Spleen (tissue), 13 donors: ENCODE measurements at places on chromosomes 13 and 19. TPM values are rescaled to one million over a fixed set of nuclear protein-coding genes. Genes with fewer than 3 reads are reported as not detected.
A peak's percentile ranks its signal among the peaks of the same experiment; 100 is the strongest.

Gene ZNF793
- total RNA-seq: 4.4 TPM

Gene PPM1N
- 11.2 TPM for total RNA-seq

Gene CD22
- 385 TPM for total RNA-seq

Gene C5AR1
- total RNA-seq: 68.6 TPM

Gene IQCN
- 7.4 TPM for total RNA-seq

- no peak for DNase-seq
- H3K4me1 ChIP-seq: no peaks in the 10 kb centered on the region
- peak overlapping the region; percentile 39 for H3K27ac ChIP-seq
- H3K4me3 ChIP-seq: no peak overlapping the region
- H3K27me3 ChIP-seq: no peaks in the 10 kb centered on the region
These were observed 185.7 kb downstream of the TM9SF2 start for GRCh38 chr13:99686944-99687411.

DNA sequence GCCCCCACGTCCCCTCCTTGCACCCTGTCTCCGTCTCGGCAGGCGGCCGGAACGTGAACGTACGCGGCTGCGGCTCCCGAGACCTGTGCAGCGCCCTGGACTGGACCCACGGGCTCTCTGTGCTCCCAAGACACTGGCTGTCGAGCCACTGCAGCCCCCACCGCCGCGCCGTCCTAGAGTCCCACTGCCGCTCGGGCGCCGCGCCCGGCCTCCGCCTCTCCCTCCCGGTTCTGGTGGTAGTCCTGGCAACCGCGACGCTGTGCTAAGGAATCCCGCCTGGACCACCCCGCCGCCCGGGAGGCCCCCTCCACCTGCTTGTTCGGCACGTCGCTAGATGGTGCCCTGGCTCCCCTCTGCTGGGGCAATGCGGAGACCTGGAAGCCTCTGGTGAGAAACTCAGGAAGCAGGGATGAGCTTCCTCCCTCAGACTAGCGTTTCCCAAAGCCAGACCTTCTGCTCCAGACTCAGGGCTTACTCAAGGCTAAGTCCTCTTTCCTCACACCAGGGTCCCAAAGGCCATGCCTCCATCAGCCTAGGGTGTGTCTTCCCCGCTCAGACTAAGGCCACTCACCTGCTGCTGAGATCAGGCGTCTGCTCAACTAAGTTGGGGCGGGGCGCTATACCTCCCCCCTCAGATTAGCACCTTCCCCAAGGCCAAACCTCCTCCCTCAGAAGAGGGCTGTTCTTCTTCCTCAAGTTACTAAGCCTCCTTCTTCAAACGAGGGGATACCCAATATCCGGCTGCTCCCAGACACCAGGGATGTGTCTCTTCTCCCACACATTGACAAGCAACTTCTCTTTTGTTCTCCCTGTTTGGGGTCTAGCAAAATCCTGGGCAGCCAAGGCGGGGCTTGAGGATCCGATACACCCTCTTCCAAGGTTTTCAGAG is 16.1 kb upstream of the IRGC start:
- DNase-seq: peak; percentile 80
- peaks cover 14% of the 10 kb centered on the region for H3K4me1 ChIP-seq
- no peaks in the 10 kb centered on the region for H3K27me3 ChIP-seq
- peak overlapping the region; percentile 88 for H3K27ac ChIP-seq

DNA sequence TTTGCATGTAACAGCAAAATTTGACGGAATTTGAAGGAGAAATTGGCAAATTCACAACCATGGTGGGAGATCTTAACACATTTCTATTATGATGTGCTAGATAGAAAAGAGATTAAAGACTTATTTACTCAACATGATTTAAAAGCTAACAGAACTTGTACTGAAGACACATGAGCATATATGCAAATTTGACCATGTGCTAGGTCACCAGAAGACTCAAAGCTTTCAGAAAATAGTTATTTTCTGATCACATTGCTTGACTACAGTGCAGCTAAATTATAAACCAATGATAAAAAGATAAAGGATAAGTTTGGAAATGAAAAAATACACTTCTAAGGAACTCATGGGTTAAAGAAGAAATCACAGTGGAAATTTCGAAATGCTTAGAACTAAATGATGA is 9.1 kb downstream of the GPR183 start:
- H3K36me3 ChIP-seq: peaks cover 43% of the 10 kb centered on the region
- no peak overlapping the region for H3K4me3 ChIP-seq
- DNase-seq: no peak
- no peaks in the 10 kb centered on the region for H3K27me3 ChIP-seq
- H3K4me1 ChIP-seq: peaks cover 100% of the 10 kb centered on the region

DNA sequence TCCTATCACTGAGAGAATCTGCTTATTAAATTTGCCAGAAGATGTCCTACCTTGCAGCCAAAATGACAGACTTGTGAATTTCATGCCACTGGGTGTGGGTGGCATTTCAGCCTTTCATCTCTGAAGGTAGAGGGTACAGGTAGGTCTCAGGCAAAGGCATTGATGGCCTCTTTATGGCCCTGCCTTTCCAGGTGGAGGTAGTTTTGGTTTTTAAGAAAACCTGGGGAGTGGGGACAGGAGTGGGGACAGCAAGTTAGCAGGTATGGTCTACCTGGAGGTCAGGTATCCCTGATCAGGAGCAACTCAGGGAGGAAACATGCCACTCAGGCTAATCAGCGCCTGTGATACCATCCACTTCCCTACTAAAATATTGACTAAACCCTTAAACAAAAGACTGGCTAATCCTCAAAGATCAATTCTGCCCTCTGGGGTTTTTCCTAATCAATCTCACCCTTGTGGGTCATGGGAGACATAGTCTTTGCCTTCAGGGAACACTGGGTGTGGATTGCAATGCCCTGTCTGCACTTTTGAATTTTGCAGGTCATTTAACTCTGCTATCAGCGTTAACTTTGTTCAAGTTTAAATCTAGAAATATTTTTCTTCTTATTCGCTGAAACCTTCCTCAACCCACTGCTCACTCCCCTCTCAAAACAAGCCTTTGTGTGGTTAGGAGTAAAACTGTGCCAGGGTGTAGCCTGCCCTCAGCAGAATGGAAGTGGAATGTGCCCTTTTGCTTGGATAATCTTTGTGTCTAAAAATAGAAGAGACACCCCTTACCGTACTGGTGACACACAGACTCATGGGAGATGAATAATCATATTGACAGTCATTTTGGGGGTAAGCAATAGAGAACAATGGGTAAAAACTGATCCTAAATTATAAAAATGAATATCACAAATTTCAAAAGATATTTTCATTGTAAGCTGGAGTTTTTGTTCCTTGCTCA is 233.7 kb downstream of the COG6 start:
- H3K4me3 ChIP-seq: no peak overlapping the region
- no peak overlapping the region for H3K27ac ChIP-seq
- no peaks in the 10 kb centered on the region for H3K27me3 ChIP-seq
- no peak for DNase-seq

DNA sequence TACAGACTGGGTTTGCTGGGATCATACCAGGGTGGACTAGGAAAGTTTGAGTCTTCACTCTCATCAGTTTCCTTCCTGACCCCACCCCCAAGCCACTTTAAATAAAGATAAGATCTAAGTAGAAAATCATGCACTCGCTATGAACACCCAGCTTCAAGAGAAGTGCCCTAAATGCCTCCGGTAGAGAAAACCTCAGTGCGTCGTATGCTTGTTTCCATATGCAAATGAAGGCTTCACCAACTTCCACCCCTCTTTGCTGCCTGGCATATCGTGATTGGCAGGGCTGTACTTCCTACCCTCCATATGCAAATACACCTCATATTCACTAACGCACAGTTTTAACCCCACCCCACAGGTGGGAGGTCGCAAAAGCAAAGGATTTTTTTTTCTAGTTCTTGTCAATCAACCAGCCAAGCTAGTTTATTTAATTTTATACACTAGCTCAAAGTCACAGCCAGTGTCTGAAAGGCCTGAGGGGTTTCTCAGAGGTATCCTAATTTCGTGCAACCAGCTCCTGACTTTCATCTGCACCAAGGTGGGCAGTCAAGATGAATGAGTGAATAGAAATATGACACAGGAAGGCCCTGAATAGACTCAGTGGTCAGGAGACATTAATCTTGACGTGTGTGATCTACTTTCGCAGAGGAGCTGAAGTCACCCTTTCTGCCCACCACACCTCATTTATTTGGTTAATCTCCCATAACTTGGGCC is 121.1 kb upstream of the TSHZ3 start:
- no peak overlapping the region for H3K27ac ChIP-seq
- H3K4me3 ChIP-seq: no peak overlapping the region
- H3K4me1 ChIP-seq: no peaks in the 10 kb centered on the region
- H3K36me3 ChIP-seq: no peaks in the 10 kb centered on the region
- DNase-seq: no peak
- no peaks in the 10 kb centered on the region for H3K27me3 ChIP-seq

DNA sequence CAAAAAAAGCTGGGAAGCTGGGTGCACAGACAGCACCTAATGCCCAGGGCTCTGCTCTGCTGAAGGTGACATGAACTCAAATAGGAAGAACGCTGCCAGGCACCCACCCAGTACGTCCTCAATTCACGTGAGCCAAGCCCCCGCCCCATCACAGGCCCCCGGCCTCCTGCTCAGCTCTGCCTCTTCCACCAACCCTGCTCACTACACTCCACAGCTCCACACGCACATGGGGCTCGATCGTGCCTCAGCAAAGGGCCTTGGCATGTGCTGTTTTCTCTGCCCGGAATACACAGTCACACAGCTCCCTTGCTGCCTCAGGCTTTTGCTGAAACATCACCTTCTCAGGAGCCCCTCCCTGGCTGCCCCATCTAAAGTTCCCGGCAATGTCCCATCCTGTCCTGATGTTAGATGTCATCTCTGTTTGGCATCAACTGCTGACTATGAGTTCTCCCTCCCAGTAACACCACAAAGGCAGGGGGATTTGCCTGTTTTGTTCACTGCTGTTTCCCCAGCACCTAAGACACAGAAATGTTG is 2.3 kb downstream of the ATP13A1 start:
- H3K4me1 ChIP-seq: peaks cover 59% of the 10 kb centered on the region
- H3K27me3 ChIP-seq: no peaks in the 10 kb centered on the region
- H3K4me3 ChIP-seq: peak overlapping the region; percentile 13

DNA sequence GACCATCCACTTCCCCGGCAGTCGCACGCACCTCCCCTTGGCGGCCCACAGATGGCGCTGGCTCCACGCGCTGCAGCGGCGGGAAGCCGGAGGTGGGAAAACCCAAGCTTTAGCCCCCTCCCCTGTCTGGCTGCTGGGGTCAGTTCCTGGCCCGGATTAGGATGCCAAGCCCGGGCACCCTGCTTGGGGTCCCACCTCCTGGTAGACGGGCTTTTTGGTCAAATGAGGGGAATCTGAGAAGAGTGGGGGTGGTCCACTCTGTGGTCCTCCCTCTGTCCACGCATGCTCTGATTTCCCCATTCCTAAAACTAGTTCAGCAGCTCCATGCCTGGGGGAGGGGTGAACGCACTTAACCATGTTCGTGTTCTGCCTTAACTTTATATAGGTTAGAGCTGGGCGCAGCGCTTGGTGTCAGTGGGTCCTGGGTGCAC is 8.1 kb upstream of the ADGRE2 start:
- H3K4me3 ChIP-seq: no peak overlapping the region
- peaks cover 40% of the 10 kb centered on the region for H3K4me1 ChIP-seq
- H3K27me3 ChIP-seq: peaks cover 8% of the 10 kb centered on the region
- DNase-seq: peak; percentile 90

DNA sequence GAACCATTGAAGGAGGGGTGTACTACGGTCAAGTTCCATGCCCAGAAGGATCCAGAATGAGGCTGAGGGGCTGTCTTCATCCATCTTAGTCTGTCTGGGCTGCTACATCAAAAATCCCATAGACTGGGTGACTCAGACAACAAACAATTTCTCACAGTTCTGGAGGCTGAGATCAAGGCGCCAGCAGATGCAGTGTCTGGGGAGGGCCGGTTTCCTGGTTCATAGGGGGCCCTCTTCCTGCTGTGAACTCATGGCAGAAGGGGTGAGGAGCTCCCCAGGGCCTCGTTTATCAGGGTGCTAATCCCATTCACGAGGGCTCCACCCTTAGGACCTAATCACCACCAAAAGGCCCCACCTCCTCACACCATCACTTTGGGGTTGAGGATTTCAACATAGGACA is 14.7 kb upstream of the KCTD15 start:
- no peaks in the 10 kb centered on the region for H3K36me3 ChIP-seq
- DNase-seq: no peak
- no peak overlapping the region for H3K4me3 ChIP-seq
- peaks cover 11% of the 10 kb centered on the region for H3K27me3 ChIP-seq
- no peak overlapping the region for H3K27ac ChIP-seq

- H3K4me3 ChIP-seq: no peak overlapping the region
- no peaks in the 10 kb centered on the region for H3K27me3 ChIP-seq
- no peak overlapping the region for H3K27ac ChIP-seq
- no peak for DNase-seq
These were observed 177.7 kb upstream of the IRS2 start for GRCh38 chr13:109963960-109964563.

DNA sequence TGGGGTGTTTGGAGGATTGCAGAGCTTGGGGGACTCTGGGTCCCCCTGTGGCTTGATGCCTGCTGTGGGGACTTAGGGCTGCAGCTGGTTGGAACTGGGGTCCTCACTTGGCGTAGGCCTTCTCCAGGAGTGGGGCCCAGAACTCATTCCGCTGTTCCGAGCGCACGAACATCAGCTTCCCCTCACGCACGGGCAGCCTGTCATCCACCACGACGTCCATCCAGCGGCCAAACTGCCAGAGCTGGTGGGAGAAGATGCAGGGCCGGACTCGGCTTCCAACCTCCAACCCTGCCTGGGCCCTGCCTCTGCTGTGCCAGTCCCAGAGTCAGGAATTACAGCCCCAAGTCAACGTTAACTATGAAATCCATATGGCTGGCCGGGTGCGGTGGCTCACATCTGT is 2.6 kb downstream of the CAPN12 start:
- H3K4me1 ChIP-seq: peaks cover 12% of the 10 kb centered on the region
- H3K27me3 ChIP-seq: no peaks in the 10 kb centered on the region
- no peaks in the 10 kb centered on the region for H3K36me3 ChIP-seq
- peak; percentile 61 for DNase-seq

GRCh38 chr19:33547676-33548075 is 26.1 kb upstream of the PEPD start:
- H3K36me3 ChIP-seq: no peaks in the 10 kb centered on the region
- peak; percentile 35 for DNase-seq
- H3K4me3 ChIP-seq: no peak overlapping the region
- no peak overlapping the region for H3K27ac ChIP-seq
- no peaks in the 10 kb centered on the region for H3K27me3 ChIP-seq

DNA sequence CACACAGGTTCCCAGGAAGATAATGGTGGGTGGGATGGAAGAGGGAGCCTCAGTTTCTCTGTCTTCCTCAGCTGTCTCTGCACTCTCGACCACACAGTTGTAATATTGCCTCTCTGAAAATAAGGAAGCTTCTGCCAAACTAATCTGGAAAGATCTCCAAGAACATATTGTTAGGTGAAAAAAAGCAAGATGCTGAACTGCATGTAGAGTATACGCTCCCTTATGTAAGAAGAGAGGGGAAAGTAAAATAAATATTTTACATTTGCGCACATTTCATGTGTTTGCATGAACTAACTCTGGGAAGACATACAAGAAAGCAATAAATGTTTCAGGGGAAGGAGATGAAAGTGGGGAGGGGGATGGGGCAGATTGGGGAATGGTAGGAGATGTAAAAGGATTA is 41.9 kb upstream of the CACNA1A start:
- H3K27me3 ChIP-seq: no peaks in the 10 kb centered on the region
- H3K4me1 ChIP-seq: no peaks in the 10 kb centered on the region
- H3K27ac ChIP-seq: no peak overlapping the region
- no peaks in the 10 kb centered on the region for H3K36me3 ChIP-seq
- no peak for DNase-seq
- H3K4me3 ChIP-seq: no peak overlapping the region

GRCh38 chr13:110413016-110413675 is 106.1 kb downstream of the COL4A2 start:
- peaks cover 80% of the 10 kb centered on the region for H3K4me1 ChIP-seq
- H3K27me3 ChIP-seq: no peaks in the 10 kb centered on the region
- no peak for DNase-seq
- no peaks in the 10 kb centered on the region for H3K36me3 ChIP-seq
- H3K4me3 ChIP-seq: no peak overlapping the region
- peak overlapping the region; percentile 72 for H3K27ac ChIP-seq
